ENCODE measurements at places on chromosomes 4 and X. TPM values are rescaled to one million over a fixed set of nuclear protein-coding genes. Genes with fewer than 3 reads are reported as not detected.

DNA sequence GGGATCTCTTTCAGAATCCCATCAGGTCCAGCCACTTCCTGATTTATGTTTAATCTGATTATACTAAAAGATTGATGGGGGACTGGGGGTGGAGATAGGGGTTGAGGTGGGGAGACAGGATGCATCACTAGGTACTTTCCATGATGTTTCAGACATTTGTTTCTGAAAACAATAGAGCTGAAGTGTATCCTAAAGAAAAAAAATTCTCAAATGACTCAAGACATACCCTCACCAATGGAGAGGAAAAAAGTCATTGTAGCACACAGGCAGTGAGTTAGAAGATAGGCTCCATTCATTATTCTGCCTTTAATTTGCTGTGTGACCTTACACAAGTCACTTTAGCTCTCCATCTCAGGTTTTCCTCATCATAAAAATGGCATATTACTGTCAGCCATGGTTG is 33.1 kb downstream of the LHFPL1 start:
- DNase-seq, result no peak

DNA sequence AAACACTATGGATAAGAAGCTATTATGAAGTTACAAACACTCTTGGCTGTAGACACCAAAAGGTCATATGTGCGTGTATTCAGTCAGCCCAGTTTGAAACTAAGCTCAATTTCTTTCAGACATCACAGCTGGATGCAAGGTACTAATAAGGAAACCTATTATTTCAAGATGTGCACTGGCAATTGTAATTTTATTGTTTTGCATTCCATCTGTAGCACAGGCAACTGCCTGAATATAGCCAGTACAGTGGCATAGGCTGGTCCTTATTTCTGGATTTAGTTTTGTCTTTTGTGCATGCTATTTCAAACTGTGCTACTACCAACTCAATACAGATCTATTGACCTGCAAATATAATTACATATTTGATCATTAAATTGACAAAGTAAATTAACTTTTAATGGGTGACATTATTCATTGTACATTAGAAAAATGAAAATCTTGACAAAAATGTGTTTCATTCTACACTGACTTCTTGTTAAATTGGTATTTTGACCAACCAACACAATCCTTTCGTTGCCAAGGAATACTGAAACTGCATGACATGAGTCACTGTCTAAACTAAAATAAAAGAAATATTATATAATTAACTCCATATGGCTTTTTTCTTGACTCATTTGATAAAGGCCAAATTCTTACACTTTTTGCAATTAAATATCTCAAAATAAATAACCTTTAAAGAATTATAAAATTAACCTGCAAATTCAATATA is 594.3 kb upstream of the ADGRL3 start:
- DNase-seq, result no peak

DNA sequence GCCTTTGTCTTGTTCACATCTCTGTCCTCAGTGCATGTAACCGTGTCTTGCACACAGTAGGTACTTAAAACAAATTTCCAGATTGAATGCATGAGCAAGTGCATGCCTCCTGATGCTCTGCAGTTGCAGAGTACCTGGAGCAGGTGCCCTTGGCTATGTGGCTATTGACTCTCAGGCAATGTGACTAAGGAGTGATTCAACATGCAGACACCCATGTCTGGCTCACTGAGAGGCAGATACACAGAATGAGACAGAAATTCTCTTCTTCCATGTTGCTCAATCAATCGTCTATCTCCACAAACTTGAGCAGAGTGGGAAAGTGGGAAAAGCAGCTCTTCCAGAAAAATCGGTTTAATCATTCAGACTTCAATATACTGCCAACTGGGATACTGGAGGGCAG is 111.0 kb downstream of the CHRDL1 start:
- DNase-seq, result no peak

DNA sequence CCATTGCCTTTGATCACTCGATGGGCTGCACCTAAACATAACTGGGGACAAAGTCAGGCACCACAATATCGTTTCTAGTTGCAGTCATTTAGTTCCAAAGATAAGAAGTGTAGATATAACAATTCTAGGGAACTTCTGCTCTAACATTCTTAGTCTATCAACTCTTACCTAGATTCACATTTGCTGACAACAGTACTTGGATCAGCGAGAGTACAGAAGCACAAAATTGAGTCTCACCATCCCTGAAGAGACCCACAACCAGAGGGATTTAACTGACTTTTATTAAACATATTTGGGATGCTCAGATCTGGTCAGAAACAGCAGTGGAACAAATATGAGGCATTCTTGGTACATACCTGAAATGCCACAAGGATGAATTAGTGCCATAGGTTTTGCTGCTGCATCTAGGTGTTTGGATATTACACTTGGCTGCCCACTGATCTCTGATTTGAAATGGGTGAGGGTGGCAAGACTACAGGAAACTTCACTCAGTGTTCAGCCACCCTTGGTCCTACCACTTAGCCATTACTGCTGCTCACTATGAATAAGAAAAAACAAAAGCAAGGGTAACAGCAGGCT is 28.9 kb upstream of the HUWE1 start:
- no peak for DNase-seq

GRCh38 chr4:20359692-20360091 is 108.0 kb downstream of the SLIT2 start:
- DNase-seq, result no peak

DNA sequence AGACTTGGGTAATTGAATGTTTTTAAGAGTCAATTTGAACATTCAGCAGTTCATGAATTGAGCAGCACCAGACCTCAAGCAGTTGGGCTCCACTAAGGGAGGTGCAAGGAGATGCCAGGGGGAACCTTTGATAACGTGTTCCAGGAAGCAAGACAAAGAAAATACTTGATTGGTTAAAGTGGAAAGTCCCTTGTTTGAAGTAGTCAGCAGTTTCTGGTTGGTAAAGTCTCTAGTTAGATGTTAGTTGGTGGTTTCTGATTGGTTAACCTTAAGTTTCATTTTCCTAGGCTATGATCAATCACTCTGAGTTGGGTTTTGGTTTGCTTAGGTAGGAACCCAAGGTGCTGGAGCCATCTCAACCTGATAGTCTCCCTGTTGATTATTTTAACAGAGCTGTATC is 4.0 kb downstream of the HERC6 start:
- no peak for DNase-seq

GRCh38 chr4:123230061-123230460 is 166.5 kb upstream of the SPRY1 start:
- DNase-seq, result no peak

- DNase-seq, result no peak
Observed at GRCh38 chrX:101265869-101266428, 25.2 kb downstream of the TAF7L start.

Gene GLUD2
- total RNA-seq, result 1.6 TPM

Gene AMTN
- total RNA-seq, result not detected

Gene TCEAL9
- total RNA-seq, result 47.0 TPM
